ENCODE measurements at places on chromosomes 5 and 9. TPM values are rescaled to one million over a fixed set of nuclear protein-coding genes. Genes with fewer than 3 reads are reported as not detected.

PCDHGA3 gene
- 1.7 TPM for total RNA-seq

ZMAT2 gene
- total RNA-seq, result 44.7 TPM

SPINK7 gene
- total RNA-seq, result not detected

AIF1L gene
- 0.18 TPM for total RNA-seq

SPATA6L gene
- 0.28 TPM for total RNA-seq

PCDHA1 gene
- not detected for total RNA-seq

ACOT12 gene
- total RNA-seq, result not detected

BTNL3 gene
- not detected for total RNA-seq

DNA sequence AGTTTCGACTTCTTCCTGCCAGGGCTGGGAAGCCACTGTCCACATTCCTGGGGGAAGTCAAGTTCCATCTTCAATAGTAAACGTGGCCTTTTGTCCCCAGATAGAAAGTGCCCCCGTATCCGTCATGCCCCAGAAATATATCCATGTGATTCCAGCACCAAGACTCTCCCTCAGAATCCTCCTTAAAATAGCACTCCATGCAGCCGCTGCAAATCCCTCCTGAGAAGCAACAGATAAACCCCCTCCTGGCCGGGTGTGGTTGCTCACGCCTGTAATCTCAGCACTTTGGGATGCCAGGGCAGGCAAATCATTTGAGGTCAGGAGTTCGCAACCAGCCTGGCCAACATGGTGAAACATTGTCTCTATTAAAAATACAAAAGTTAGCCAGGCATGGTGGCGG is 126.1 kb downstream of the OLFM1 start:
- no peak for DNase-seq

- no peak for DNase-seq
Observed at GRCh38 chr5:176719113-176719739, 71.9 kb downstream of the TSPAN17 start.

DNA sequence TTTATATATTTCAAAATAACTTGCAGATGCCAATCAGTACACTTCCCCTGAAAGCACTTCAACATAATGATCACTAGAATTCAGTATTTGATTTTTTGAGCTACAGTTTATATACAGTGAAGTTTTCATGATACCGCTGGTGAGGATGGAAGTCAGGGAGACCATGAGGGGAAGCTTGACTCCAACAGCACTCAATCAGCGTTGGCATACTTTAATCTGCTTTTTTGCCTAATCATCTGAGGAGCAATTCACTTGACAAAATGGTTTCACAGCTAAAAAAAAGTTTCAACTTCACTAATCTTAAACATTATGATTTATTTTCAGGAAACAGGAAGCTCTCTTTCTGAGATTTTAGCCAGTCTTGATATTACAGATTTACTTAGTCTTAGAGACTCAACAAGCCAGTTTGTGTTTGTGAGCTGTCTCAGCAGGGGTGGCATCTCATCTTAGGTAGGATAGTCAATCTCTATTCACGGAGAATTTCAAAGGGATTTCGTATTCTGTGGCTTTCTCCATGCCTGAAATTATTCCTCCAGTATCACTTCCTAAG is 111.4 kb upstream of the ARRDC3 start:
- DNase-seq, result no peak

- peak; percentile 76 for DNase-seq
Observed at GRCh38 chr9:77926371-77926878, 105.2 kb downstream of the GNAQ start.

GRCh38 chr9:6575324-6576034 is 70.0 kb downstream of the GLDC start:
- DNase-seq, result no peak

GRCh38 chr5:130065617-130066016 is 161.4 kb downstream of the CHSY3 start:
- DNase-seq, result no peak

- DNase-seq, result peak; percentile 62
Observed at GRCh38 chr5:126531543-126532120, 63.4 kb downstream of the ALDH7A1 start.

- no peak for DNase-seq
Observed at GRCh38 chr5:124461157-124461556, 285.3 kb downstream of the ZNF608 start.

DNA sequence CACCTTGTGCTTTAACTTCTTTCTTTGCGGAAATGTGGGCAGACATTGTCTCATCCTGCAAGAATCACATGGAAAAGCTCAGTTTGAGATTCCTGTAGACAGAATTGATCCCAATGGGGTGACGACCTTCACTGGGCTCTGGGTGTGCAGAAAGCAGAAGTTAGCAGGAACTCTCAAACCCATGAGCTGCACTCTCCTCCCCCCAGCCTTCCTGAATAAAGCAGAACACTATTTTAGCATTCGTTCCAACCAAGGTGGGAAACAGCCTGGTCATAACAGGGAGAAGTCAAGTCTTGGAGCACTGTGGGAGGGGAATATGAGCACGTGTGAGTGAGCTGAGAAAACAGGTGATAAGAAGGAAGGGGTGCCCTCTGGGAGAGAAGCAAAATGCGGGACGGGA is 87.4 kb upstream of the FER start:
- no peak for DNase-seq

GRCh38 chr5:175386526-175386925 is 57.5 kb downstream of the DRD1 start:
- no peak for DNase-seq

DNA sequence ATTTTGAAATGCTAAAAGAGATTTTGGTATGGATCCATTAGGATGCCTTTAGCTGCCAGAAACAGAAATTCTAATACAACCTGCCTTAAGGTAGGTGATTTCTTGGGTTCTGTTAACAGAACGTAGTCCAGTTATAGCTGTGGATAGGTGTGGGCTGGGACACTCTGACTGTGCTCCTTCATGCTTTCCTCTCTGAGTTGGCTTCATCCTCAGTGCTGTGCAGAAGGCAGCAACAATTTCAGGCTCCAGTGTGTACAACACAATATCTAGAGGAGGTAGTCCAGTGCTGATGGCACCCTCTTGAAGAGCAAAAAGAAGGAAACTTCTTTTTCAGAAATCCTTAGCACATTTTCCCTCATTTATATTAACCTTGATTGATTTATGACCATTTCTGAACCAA is 34.4 kb downstream of the NNT start:
- no peak for DNase-seq

- DNase-seq, result no peak
Observed at GRCh38 chr9:119074017-119074416, 295.2 kb downstream of the BRINP1 start.

DNA sequence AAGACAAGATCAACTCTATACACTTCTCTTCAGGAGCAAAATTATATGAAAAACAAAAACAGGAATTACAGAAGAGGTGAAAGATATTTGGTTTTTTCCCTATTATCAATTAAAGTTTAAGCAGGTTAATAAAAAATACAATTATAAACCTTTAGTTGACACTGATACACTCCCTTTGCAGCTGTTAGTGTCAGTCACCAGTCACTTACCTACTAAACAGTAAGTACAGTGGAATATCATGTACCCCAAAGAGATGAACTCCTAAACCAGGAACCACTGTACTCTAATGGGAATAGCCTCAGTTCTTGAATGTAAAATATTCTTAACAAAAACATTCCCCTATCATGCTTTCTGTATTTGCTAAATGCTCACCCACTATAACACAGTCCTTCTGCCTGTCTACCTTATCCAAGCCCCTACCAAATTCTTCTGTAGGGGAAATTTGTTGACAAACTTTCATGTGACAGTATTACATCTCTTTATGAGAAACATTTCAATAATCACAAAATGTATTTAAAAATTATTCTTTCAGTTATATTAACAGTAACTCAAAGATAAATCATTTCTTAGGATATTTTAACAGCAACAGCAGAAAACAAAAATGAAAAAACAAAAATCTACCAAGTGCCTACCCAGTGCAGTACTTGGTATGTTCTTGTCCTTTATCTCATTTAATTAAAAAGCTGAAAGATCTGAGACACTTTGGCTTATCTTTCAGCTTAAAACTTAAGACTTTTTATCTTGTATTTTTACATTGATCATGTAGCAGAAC is 212.8 kb downstream of the MLLT3 start:
- DNase-seq, result no peak

DNA sequence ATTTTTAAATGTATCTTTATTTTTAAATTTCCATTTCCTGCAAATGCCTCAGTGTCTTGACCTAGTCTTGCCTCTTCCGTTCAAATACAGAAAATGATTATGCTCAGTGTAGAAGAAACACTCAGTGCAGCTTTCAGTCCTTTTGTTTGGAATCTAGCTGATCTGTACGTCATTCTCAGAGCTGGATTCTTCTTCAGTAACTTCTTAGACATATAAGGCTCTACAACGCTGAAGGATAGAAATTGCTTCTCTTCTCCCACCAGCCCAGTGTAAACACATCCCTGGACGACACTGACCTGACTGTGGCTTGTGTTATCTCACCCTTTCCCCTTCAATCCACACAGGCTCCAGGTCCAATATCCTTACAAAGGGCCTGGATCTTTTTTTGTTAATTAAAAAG is 3.2 kb upstream of the ALDH1B1 start:
- DNase-seq, result peak; percentile 80

- DNase-seq, result peak; percentile 79
Observed at GRCh38 chr5:150208187-150209098, 18.6 kb downstream of the SLC6A7 start.

DNA sequence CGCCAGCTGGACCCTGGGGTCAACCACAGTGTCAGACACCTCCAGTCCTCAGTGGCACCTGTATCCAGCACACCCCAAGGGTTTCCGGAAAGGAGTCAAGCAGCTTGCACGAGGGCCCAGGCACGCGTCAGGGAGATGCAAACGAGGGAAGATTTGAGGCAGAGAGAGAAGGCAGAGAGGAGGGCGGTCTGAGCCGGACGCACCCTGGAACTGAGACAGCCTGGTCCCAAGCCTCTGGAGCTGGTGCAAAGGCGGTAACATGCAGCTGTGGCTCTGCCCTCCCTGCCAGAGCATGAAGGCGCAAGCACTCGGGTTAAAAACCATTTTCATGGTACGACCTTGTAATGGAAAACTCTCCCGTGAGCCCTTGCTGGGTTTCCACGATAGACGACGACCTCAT is 32.2 kb downstream of the SLC6A18 start:
- no peak for DNase-seq

DNA sequence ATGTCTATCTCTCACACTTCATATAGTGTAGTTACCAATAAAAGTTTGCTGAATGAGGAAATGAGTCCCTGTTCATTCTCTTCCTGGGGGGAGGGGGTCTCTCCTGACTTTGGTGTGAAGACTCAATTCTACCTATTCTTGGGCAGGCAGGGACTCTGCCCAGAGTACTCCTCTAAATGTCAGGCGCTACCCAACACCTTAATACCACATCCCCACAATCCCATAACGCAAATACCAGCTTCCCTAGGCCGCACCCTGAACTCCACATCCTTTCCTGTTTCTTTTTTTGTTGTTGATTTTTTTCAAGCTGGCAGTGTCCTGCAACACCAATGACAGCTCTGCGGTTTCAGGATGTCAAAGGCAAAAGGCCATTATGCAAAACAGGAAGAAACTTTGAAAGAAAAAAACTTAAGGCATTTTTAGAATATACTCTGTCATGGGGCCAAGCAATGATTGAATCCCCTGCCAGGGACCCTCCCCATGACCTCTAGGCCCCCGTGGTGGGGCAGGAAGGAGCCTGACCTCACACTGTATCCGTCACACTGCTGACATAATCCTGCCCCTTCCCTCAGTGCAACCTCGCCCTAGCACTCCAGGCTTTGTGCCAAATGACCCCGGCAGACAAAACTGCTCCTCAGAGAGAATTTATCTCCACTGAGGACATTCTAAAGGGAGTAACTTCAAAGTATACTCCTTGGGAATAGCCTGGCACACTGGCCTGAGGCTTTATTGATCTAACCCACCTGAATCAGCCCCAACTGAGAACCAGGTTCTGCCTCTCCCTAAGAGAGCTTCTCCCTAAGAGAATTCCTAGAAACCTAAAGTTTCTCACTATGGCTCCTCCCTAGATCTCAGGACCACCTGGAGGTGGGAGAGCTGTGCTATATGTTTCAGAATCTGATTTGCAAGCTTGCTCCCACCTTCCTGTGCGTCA is 8.0 kb downstream of the B4GALT1 start:
- DNase-seq, result peak; percentile 35

- peak; percentile 92 for DNase-seq
Observed at GRCh38 chr9:122446819-122447484, 30.8 kb downstream of the OR1J1 start.

DNA sequence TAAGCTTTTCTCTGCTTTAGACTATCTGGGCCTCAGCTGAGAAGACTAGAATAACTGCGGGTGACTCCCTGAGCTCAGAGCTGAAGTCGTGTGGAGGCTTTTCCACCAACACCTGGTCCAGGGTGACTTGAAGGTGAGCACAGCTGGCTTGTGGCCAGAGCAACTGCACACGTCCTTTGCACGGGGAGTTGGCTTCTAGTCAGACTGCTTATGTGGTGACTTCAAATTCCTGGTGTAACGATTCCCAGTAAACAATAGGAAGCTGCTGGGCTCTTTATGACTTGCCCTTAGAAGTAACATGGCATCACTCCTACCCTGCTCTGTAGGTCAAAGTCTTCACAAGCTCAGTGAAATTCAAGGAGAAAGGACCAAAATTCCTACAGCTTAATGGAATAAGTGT is 800.6 kb upstream of the CDH6 start:
- DNase-seq, result no peak

- DNase-seq, result no peak
Observed at GRCh38 chr9:136021872-136022681, 60.9 kb upstream of the UBAC1 start.

DNA sequence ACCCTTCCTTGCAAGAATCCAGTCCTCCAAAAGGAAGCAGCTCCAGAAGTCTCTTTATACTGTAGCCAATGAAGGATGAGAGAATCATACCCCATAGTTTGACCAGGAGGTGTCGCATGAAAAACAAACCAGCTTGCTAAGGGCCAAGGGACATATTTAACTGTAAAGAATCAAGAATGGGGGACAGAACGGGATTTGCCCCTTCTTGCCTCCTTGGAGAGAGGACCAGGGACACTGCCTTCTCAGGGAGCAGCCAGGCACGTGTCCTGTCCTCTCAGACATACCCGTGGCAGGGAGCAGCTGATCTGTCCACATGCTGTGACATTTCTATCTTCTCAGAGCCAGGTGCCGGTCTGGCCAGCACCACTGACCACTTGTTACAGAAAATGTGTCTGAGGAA is 11.7 kb downstream of the PRUNE2 start:
- no peak for DNase-seq

DNA sequence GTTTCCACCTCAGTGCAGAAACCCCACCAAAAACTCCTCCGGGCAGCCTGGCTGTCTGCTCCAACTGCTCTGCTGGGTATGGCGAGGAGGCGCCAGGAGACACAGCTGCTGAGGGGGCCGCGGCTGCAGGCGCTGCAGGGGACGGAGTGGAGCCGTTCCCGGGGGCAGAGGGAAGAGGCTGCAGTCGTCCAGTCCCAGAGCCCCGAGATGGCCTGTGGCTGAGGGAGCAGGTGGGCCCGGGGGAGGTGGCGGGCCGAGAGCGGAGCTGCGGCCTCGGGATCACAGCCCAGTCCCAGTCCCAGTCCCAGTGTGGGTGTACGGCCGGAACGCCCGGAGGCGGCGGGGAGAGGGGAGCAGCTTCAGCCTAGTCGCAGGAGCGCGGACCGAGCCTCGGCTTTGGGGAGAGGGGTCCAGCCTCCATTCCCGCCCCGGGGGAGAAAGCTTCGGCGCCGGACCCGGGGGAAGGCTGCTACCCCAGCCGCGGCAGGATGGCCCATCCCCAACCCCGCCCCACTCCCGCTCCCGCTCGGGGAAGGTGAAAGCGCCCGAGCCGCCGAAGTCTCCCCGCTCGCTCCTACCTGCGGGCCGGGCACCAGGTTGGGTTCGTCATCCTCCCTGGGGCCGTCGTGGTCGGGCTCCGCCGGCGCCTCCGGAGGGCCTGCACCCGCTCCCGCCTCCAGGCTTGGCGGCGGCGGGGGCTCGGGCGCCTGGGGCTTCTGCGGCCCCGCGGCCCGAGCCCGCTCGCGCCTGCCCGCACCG is 513 bp downstream of the FAM193B start:
- no peak for DNase-seq

Measured in IMR-90 (cell line).